ENCODE measurements at places on chromosomes 7 and 10.

GRCh38 chr7:21507627-21508343 is 35.1 kb upstream of the DNAH11 start:
- DNase-seq, result peak; percentile 55

GRCh38 chr7:33789871-33790630 is 115.3 kb upstream of the BMPER start:
- DNase-seq, result no peak

DNA sequence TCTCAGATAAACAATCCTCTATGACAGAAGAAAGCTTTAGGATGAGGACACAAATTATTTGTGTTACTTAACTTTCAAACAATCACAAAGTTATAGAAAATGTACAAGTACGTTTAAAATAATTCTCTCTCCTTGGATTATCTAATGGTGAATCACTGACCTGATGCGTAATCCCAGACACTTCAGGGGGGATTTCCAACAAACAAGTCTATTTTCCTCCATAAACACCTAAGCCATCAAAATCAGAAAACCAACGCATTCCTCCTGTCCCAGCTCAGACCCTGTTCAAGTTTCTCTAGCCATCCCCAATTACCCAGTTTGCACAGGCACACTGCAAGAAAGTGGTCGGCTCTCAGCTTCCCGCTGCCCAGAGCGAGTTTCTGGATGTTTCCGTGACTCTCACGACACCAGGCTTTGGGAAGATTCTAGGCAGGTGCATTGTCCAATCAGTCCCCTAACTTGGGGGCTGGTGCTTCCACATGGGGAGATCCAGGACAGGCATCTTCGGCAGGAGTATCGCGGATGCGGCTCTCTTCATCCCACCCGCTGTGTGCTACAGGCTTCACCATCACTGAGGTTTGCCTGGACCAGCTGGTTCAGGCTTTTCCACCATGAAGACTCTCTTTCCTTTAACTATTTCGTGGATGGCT is 200.0 kb downstream of the ZMYND11 start:
- DNase-seq, result no peak

GRCh38 chr10:6470894-6471618 is 109.0 kb downstream of the PRKCQ start:
- no peak for DNase-seq

DNA sequence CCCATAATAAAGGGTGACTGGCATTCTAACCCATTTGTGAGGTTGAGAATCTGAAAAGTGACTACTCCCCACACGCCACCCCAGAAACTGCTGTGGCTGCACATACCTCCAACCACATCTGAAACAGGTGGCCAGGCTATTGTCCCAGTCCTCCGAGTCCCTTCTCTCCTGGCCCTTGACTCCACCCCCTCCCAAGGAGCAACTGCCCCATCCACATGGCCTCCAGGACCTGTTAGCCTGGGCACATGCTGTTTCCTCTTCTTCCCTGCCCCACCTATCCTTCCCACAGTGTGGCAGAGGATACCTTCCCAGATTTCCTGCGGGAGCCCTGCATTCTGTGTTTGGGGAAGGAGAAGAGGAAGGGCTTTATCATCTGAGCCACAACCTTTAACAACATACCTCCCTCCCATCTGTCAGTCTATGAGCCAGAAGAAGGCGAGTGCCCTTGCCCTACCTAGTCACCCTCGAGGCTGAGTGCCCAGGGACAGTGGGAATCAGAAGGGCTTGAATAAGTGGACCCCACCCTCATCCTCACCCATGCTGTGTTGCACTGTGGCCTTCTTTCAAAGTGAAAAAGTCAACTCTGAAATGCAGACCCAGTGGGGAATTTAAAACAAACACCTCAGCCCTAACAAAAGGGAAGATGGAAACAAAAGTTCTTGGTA is 11.9 kb downstream of the STEAP1B start:
- DNase-seq, result no peak

All from inflammatory macrophage treated with lipopolysaccharide for 4 hours (primary cell).